B cell (primary cell): ENCODE measurements at places on chromosomes 3 and 15. TPM values are rescaled to one million over a fixed set of nuclear protein-coding genes. Genes with fewer than 3 reads are reported as not detected.

DNA sequence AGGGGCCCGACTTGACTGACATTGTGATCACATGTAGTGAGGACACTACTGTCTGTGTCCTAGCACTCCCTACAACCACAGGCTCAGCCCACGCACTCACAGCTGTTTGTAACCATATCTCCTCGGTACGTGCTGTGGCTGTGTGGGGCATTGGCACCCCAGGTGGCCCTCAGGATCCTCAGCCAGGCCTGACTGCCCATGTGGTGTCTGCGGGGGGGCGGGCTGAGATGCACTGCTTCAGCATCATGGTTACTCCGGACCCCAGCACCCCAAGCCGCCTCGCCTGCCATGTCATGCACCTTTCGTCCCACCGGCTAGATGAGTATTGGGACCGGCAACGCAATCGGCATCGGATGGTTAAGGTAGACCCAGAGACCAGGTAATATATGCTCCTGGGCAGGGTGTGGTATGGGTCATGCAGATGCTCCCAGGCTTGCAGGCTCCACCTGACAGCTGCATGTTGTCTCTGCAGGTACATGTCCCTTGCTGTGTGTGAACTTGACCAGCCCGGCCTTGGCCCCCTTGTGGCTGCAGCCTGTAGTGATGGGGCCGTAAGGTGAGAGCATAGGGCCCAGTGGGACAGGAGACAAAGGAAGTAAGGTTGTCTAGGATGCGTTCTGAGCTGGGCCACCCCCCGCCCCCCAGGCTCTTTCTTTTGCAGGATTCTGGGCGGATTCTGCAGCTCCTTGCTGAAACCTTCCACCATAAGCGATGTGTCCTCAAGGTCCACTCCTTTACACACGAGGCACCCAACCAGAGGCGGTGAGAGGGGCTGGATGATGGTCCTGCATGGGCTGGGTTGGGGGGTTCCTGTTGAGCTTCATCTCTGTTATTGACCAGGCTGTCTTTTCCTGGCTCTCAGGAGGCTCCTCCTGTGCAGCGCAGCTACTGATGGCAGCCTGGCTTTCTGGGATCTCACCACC, 4.4 kb downstream of the DALRD3 start:
- peak; percentile 64 for DNase-seq

- peak; percentile 79 for DNase-seq
Measured at GRCh38 chr15:100926971-100927756, 8.0 kb downstream of the LRRK1 start.

GRCh38 chr3:48431224-48432029, 1.5 kb upstream of the PLXNB1 start:
- DNase-seq: no peak

GRCh38 chr3:15860014-15860934, 62.5 kb upstream of the ANKRD28 start:
- DNase-seq: peak; percentile 43

DNA sequence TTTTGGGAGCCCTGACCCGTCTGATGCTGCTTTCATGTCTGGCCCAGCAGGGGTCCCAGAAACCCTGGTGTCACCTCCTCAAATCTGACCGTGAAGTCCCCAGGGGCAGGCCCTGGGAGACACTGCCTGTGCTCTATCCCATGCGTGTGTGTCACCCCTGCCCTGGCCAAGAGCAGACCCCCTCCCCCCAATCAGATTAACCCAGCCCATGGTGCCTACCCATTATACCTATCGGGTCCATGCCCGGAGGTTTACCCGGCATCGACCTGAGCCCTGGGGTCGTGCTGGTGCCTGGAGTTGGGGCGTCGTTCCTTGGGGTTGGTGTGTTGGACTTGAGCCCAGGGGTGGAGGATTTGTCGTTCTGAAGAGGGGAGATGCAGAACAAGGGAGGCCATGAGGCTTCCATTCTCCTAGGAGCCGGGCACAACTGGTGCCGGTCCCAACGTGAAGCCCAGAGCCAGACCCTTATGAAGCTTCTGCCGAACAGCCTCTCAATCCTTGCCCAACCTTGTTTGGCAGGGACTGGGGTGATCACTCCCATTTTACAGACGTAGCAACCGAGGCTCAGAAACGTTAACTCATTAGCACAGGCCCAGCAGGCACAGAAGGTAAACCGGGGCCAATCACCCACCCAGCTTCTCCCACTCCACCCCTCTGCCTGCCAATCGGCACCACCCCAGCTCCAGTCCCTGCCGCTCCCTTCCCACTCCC, 39.6 kb downstream of the TLE3 start:
- no peak for DNase-seq

The EIF3J gene
- 16.5 and 21.1 TPM in 2 replicates for polyA plus RNA-seq

DNA sequence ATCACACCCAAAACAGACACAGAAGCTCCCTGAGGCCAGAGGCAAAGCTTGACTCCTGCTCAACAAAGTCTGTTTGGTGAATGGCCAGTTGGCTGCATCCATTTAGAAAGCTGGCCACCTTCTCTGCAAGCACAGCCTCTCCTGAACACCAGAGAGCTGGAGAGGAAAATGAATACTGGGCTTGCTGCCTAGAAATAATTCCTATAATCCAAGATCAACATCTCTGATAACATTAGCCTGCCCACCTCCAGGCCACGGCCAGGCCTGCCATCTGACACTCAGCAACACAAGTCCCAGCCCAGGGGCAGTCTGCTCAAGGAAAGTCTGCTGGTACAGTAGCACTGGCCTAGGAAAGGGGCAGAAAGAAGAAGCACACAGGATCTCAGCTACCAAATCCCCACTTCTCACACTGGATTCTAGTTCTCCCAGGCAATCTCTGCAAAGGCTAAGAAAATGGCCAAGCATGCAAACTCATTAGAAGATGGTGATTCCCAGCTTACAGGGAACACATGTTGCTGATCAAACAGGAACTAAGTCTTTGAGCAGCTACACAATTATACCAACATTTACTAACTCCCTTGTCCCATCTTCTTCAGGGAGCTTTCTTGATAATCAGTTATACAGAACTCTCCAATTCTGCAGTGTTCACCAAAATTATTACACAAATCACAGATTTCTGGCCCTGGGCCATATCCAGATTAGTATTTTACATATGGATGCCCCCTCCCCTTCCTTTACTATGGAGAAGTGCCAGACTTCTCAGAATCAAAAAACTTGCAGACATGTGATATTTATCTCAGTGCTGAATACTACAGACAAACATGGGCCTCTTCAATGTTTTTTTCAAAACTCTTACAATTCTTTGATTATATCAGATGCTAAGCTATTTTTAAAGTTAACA, 9.9 kb downstream of the TBC1D2B start:
- DNase-seq: no peak

DNA sequence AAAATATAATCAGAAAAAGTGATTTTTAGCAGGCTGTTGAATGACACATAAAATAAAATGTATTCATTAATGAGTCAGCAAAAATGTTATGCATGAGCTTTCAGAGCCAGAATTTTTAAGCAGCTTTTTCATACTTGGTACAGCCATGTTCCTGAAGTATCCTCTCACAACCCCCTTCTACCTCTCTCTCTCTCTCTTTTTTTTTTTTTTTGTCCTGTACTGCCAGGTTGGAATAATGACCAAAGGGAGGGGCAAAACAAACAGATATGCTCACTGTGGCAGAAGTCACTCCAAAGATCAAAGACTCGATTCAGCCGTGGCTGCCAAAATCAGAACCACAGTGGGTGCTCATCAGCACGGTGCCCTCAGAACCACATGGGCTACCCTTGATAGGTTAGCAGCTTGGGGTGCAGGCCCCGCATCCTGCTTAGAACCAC, 383.0 kb downstream of the ZBTB20 start:
- no peak for DNase-seq

The CYP1A2 gene
- polyA plus RNA-seq: not detected in 2 replicates

DNA sequence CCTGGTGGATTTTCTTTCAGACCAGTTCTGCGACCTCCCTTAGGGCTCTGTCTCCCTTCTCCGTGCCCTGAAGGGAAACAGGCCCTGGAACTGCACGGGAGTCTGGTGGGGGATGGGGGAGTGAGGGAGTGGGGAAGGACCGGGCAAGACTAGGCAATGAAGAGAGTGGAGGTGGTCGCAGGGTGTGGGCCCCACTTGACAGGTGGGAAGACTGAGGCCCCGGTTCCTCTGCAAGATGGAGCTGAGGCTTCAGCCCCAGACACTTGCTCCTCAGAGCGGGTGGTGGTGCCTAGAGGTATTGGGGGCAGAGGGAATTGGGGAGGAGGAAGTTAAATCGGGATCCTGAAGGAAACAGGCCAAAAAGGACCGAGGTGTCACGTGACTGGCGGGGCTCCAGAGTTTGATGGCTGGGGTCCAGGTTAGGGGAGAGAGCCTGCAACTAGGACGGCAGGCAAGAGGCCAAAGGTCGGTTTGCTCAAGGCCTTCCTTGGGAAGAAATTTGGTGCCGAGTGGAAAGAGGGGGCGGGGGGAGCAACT, 597 bp upstream of the CAMK1 start:
- no peak for DNase-seq

- peak; percentile 12 for DNase-seq
Measured at GRCh38 chr15:62254137-62254934, 89.3 kb upstream of the C2CD4B start.

- no peak for DNase-seq
Measured at GRCh38 chr3:56456117-56456516, 12.2 kb downstream of the ERC2 start.

GRCh38 chr15:81299630-81300273, 24.2 kb downstream of the STARD5 start:
- DNase-seq: no peak

DNA sequence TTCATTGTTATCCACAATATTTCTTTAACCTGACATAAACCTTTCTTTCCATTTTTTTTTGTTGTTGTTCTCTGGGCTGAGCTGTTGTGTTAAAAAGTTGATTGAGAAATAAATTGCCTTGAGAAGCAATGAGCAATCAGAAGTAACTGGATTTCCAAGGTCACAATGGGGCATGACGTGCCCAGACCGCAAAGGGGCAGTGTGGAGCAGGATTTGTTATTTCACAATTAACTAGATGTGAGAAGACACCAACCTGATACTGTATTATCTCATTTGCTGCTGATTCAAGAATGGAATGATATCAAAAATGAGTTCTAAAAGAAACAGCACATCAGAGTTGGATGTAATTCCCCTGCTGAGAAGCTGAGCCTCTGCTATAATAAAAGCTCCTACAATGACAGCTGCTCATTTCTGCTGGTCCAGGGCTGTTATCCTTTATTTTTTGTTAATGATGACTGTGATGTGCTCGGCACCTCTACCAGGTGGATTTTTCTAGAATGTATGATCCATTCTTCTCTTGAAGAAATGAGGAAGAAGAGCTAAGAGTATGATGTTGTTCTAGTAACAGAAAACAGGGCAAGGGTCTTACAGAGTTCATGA, 28.1 kb downstream of the CPNE4 start:
- DNase-seq: no peak

DNA sequence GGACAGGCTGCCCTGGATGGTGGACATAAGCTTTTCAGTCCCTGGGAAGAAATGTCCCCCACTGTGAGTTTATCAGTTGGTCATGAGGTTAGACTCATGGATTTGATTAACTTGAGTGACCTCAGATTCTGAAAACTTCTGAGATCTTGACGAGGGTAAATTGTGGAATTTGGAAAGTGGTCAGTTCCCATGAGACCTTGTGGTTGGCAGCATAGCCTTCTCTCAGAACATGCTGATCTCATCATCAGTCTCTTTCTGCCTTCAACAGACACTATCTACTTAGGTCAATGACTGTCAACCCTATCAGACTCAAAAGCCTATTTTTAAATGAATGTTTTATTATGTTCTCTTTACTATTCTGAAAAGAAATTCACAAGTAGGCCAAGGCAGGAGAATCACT, 45.6 kb upstream of the NDUFB4 start:
- DNase-seq: no peak

The CAMK2N2 gene
- not detected in 2 replicates for polyA plus RNA-seq

The COLQ gene
- polyA plus RNA-seq: 2.5 TPM in 2 replicates

DNA sequence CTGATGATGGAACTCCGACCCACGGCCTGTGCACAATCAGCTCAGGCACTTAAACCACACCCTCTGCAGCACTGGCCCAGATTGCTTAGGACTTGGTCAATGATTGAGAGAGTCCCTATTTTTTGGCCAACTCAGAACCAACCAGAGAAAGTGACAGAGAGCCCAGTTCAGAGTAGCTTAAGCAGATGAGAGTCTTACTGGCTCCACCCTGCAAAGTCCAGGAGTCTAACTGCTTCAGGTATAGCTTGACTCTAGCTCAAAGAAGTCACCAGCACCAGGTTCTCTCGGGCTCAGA, 20.1 kb downstream of the SLC6A20 start:
- no peak for DNase-seq

The DUOX1 gene
- polyA plus RNA-seq: not detected in 2 replicates

The CHRNA3 gene
- not detected in 2 replicates for polyA plus RNA-seq

The BCL2A1 gene
- polyA plus RNA-seq: 34.0 and 49.2 TPM in 2 replicates

DNA sequence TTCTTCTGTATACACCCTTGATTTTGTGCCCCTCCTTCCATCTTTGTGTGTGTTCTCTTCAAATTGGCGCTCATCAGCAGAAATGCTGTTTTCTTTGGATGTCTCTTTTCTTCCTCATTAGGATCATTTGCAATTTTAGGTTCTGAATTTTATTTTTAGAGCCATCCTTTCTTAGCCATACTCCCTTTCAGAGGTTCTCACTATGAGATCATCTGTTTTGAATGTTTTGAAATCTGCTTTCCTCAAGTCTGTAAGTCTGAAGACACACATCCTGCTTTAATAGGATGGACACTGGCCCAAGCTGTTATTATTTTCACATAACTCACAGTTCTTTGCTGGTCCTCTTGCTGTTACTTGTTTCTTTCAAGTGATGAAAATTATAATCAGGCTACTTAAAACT, 124.8 kb downstream of the BDH1 start:
- DNase-seq: no peak

The PRSS50 gene
- 0.04 and 0.09 TPM in 2 replicates for polyA plus RNA-seq

DNA sequence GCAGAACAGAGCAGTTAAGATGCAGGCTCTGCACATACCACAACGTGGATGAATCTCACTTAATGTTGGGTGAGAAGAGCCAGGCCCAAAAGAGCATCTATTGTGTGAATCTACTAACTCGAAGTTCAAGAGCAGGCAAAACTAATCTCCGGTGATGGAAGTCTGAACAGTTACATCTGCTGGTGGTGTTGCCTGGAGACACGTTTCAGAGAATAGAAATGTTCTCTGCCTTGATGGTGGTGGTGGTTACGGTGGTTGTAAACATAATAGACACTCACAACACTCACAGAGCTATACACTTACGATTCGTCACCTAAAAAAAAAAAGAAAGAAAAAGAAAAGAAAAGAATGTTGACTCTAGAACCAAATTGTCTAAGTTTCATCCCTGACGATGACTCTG, 86.8 kb downstream of the LIPC start:
- DNase-seq: no peak

DNA sequence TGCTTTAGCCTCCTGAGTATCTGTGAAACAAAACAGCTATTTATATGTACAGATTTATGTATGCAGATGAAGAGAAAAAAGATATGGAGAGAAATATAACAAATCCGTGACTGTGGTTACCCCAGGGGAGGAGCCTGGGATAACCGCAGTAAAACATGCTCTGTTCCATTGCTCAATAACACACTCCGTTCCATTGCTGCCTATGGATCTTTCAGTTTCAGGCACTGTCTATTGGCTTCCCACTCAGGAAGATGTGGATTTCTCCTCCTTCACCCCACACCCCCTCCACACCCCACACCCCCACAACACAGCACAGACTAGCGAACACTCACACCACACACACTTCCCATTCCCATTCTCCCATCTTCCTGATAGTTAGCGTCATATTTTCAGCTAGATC, 47.9 kb downstream of the CDCP1 start:
- no peak for DNase-seq
